Stimulated activated CD8-positive, alpha-beta memory T cell treated with anti-CD3 and anti-CD28 coated beads, Interleukin-7, amount 100 ng/mL, for 1 hour (primary cell): ENCODE measurements at places on chromosomes 5 and 9.

DNA sequence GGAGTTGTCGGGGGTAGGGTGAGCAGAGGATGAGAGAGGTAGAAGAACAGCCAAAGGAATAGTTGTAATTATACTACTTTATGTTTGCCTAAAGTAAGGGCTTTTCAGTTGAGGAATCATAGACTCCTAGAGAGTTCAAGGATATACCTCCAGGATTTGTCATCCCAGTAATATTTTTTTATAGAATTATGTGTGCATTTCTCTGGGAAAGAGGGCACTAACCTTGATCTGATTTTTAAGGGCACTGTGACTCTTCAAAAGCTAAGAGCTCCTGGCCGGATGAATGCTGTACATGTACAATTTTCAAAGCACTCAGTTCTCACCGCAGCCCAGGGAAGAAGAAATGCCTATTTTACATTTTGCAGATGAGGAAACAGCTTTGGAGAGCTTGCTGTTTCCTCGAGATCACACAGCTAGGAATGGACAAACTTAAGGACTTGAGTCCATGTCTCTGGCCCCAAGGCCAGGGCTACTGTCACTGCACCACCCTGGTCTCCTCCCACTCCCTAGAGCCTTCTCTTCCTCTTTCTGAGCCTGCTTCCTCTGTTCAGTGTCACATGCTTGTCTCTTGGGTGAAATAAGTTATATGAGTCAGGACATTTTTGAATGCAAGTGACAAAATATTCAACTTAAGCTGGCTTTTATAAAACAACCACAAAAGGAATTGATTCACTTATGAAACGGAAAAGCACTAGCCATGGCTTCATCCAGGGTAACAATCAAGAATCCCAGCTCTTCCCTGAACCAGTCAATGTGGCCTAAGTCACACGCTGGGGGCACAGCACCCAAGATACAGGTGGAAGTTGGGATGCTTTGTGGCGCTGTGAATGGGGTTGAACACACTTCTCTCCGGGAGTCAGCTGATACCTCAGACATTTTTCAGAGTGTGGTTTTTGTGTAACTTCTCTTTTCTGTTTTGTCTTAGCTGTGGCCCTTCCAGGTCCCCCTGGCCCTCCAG, 45.7 kb upstream of the TGFBR1 start:
- DNase-seq = no peak

GRCh38 chr5:97355775-97356174, 172.7 kb upstream of the RIOK2 start:
- DNase-seq = no peak

- no peak for DNase-seq
Measured at GRCh38 chr9:90894986-90895687, 93.5 kb downstream of the SYK start.

- no peak for DNase-seq
Measured at GRCh38 chr9:137705443-137705863, 86.6 kb downstream of the EHMT1 start.

DNA sequence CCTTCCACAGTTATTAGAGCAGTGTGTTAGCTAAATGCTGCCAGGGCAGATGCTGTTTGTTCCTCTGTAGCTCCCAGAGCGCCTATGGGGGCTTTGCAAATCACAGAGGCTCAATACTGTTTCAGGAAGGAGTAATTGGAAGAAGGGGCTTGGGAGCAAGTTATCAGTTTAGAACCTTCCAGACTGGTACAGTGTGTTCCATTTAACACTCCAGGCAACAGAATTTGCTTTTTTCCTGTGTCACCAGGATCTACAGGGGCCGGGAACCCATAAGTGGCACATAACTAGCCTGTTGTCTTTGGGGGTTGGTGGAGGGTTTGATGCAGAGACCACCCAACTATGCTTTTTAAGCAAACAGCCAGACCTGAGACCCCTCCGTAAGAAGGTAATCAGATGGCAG, 307.3 kb upstream of the KCNN2 start:
- DNase-seq = no peak

DNA sequence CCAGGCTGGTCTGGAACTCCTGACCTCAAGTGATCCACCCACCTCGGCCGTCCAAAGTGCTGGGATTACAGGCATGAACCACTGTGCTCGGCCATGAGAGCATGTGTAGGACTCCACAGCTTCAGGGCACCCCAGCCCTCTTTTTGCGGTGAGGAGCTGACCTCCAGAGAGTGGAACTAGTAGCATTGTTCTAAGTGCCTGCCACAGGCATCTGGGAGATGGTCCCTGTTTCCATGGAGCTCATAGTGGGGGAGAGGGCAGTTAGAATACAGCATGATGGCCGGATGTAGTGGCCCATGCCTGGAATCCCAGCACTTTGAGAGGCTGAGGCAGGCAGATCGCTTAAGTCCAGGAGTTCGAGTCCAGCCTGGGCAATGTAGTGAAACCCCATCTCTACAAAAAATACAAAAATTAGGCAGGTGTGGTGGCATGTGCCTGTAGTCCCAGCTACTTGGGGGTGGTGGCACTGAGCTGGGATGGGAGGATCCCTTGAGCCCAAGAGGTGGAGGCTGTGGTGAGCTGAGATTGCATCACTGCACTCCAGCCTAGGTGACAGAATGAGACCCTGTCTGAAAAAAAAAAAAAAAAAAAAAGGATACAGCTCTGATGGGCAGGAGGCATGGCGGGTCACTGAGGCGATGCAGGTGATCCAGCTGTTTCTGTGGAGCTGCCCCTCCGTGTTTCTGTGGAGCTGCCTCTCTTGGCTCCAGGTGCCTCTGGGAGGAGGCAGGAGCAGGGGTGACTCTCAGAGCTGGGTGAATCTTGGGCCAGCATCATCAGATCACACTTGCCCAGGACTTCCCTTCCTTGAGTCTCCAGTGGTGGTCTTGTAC, 4.2 kb downstream of the ASS1 start:
- DNase-seq = no peak

- DNase-seq = no peak
Measured at GRCh38 chr5:167245868-167246267, 1045.6 kb upstream of the WWC1 start.

DNA sequence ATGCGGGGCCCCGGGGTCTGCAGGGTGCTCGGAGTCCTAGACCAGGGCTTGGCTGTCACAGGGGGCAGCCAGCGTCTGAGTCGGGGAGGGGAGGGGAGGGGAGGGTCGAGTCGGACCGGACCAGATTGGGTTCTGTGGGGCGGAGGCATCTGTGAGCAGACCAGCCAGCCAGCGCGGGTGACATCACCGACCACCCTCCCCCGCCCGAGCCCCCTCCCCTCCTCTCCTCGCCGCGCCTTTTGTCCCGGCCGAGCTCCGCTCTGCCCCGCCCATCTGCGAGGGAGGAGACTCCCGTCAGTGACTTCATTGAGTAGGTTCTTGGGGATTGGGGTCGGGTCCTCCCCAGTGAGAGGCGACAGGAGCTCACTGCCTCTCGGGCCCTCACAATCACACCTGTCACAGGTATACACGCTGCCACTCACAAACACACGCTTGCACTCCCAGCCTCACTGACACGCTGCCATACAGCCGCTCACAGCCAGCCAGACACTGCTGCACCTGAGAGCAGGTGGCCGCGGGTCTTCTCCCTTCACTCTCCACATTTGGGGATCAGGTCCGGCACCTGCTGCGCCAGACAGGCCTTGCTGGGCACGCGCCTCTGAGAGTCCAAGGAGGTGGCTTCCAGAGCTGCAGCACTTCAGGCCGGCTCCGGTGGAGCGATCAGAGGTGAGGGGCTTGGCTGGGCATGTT, 546 bp downstream of the DNAJB5 start:
- DNase-seq = no peak

GRCh38 chr9:116193636-116194035, 40.0 kb downstream of the PAPPA start:
- no peak for DNase-seq

DNA sequence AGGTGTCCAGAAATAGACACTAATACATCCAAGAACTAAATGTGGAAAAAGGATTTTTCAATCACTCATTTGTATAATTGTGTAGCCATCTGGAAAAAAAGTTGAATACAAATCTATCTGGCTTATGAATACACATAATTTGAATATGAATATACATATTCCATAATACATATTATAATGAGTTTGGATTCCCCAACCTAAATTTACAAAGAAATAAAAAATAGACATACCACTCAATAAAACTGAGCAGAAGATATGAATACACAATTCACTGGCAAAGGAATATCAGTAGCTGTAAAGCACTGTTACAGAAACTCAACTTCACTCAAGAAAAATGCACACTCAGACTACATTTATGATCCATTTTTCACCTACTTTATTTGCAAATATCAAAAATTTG, 121.9 kb upstream of the EDIL3 start:
- no peak for DNase-seq

- no peak for DNase-seq
Measured at GRCh38 chr5:126446498-126447224, 23.5 kb downstream of the GRAMD2B start.

- no peak for DNase-seq
Measured at GRCh38 chr5:160311491-160312133, 752 bp downstream of the CCNJL start.

GRCh38 chr9:110592044-110592830, 12.7 kb upstream of the SVEP1 start:
- no peak for DNase-seq

- no peak for DNase-seq
Measured at GRCh38 chr5:88688984-88689667, 193.9 kb downstream of the MEF2C start.

DNA sequence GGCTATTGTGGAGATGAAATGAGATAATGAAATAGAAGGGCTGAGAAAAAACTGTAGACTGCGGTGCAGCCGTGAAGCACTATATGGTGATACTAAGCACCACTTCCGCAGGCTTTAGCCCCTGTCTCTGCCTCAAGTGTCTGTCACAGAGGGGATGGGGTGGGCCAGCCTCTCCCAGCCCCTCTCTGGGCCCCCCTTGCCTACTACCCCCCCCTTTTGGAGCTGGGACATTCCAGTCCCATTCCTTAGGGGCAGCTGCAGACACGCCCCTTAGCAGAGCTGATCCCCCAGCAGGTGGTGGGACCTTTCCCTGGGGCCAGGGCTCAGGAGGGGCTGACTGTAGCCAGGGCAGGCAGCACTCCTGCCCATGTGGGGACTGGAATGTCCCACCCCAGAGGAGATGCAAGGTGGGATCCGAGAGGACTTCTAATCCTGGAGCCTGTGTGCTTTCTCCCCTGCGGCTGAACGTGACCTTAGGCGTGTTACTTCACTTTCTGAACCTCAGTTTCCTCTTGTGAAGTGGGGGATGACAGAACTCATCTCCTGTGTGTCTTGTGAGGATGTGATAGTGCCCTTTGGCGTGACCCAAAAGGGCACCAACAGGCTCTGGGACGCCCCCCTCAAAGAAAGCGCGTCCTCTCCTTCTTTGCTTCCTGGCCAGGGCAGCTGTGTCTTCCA, 1.9 kb downstream of the N4BP3 start:
- DNase-seq = no peak
